ENCODE measurements at places on chromosomes 5 and 9. TPM values are rescaled to one million over a fixed set of nuclear protein-coding genes. Genes with fewer than 3 reads are reported as not detected.
A peak's percentile ranks its signal among the peaks of the same experiment; 100 is the strongest.

The GFI1B gene
- total RNA-seq: not detected

The FABP6 gene
- total RNA-seq: not detected

The GPR151 gene
- total RNA-seq: not detected

The FOXD4L5 gene
- total RNA-seq: not detected

- no peak for DNase-seq
These were observed 1027.7 kb downstream of the NR2F1-AS1 start for GRCh38 chr5:92553326-92553725.

DNA sequence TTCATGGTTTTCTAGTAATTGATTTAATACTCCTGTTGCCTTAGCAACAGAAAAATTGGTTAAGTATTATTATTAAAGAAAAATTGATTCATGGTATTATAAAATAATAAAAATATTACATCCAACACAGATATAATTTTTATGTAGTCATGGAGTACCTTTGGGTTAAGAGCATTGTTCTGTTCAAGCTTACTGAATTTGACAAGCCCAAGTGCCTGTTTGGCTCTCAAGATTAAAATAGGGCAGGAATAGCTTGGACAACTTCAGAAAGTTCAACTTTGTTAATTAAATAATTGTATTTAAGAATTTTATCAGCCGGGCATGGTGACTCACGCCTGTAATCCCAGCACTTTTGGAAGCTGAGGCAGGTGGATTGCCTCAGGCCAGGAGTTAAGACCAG, 82.0 kb downstream of the NIPBL start:
- DNase-seq: no peak

GRCh38 chr9:79477955-79478771, 93.6 kb upstream of the TLE4 start:
- DNase-seq: peak; percentile 31

- DNase-seq: no peak
These were observed 13.4 kb downstream of the NFIB start for GRCh38 chr9:14300588-14300987.

DNA sequence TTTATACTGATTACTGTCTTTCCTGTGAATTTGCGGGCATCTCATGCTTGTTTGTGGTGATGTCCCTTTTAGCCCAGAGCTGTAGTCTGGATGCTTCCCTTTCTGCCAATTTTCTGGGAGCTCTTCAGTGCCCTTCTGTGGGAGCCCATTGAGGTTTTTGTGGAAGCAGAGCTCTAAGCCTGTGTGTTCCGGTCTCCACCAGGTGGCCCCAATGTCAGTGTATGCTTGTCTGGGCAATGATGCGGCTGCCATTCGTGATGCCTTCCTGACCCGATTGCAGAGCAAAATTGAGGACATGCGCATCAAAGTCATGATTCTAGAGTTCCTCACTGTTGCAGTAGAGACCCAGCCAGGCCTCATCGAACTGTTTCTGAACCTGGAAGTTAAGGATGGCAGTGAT, 35.1 kb downstream of the SH3GLB2 start:
- DNase-seq: no peak

- DNase-seq: no peak
These were observed 27.5 kb downstream of the GABRA6 start for GRCh38 chr5:161713042-161713441.

DNA sequence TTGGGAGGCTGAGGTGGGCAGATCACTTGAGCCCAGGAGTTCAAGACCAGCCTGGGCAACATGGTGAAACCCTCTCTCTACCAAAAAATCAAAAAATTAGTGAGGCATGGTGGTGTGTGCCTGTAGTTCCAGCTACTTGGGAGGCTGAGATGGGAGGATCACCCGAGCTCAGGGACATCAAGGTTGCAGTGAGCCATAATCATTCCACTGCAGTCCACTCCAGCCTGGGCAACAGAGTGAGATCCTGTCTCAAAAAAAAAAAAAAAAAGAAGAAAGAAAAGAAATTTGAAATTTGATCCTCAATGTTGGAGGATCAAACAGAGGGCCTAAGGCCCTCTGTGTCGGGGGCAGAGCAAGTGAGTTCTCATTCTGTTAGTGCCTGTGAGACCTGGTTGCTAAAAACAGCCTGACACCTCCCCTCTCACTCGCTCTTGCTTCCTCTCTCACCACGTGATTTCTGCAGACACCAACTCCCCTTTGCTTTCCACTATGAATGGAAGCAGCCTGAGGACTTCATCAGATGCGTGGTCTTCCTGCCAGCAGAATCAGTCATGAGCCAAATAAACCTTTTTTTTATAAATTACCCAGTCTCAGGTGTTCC, 8.4 kb upstream of the GOLPH3 start:
- no peak for DNase-seq

DNA sequence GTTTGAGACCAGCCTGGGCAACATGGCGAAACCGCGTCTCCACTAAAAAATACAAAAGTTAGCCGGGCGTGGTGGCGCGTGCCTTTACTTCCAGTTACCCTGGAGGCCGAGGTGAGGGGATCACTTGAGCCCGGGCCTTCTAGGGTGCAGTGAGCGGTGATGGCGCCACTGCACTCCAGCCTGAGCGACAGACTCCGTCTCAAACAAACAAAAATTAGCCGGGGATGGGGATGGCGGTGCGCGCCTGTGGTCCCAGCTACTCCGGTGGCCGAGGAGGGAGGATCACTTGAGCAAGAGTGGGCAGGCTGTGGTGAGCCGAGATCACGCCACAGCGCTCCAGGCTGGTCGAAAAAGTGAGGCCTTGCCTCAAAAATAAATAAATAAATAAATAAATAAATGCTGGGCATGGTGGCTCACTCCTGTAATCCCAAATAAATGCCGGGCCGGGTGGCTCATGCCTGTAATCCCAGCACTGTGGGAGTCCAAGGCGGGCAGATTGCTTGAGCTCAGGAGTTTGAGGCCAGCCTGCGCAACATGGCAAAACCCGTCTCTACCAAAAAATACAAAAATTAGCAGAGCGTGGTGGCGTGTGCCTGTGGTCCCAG, 16.0 kb upstream of the NSD1 start:
- DNase-seq: no peak

DNA sequence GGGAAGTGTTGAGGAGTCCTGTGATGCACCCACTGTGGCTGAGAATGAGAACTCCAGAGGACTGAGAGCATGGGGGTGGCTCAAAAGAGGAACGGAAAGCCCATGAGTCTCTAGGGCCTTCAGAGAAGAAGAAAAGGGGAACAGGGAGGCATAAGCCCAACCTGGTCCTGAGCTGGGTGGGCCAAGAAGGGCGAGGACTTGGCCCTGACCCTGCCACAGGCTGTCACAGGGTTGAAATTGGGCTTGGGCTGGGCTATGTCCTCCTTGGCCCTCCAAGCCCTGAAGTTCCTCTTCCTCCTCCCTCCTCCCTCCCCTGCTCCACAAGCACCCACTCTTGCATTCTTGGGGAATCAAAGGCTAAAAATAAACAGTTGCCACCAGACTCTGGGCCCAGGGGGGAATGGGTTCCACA, 49.3 kb upstream of the PPARGC1B start:
- no peak for DNase-seq

Measured in CD4-positive, alpha-beta T cell (primary cell).